Heart left ventricle (tissue), 16 donors: ENCODE measurements at places on chromosomes 13 and 19. TPM values are rescaled to one million over a fixed set of nuclear protein-coding genes. Genes with fewer than 3 reads are reported as not detected.

DNA sequence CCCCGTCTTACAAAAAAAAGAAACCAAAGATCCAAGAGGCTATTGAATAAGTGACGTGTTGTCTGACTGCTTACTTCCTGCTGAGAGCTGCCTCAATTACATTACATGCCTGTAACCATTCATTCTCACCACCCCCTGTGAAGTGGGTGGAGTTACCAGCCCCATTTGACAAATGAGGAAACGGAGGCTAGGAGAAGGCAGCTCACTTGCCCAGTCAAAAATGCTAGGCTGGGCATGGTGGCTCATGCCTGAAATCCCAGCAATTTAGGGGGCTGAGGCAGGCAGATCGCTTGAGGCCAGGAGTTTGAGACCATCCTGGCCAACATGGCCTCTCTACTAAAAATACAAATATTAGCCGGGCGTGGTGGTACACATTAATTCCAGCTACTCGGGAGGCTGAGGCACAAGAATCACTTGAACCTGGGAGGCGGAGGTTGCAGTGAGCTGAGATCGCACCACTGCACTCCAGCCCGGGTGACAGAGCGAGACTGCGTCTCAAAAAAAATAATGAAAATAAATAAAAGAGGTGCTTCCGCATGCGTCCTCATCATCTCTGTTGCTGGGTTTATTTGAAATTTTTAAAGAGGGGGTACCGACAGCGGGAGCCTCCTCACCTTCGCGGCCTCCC is 499 bp downstream of the LSM7 start:
- peaks cover 17% of the 10 kb centered on the region for H3K36me3 ChIP-seq
- no peak for DNase-seq
- peak overlapping the region; percentile 95 for H3K4me3 ChIP-seq
- peaks cover 47% of the 10 kb centered on the region for H3K4me1 ChIP-seq
- no peaks in the 10 kb centered on the region for H3K27me3 ChIP-seq

DNA sequence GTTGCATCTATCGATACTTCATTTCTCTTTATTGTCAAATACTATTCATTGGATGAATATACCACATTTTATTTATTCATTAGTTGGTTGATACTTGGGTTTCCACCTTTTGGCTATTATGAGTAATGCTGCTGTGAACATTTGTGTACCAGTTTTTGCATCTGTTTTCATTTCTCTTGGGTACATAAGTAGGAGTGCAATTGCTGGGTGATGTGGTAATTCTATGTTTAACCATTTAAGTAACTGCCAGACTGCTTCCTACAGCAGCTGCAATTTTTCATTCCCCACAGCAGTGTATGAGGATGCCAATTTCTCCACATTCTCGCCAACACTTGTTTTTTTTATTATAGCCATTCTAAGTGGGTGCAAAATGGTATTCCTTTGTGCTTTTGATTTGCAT is 2.6 kb downstream of the KCNJ14 start:
- H3K4me3 ChIP-seq = no peak overlapping the region
- no peak overlapping the region for H3K27ac ChIP-seq
- peaks cover 4% of the 10 kb centered on the region for H3K36me3 ChIP-seq
- no peak for DNase-seq
- no peaks in the 10 kb centered on the region for H3K27me3 ChIP-seq
- H3K4me1 ChIP-seq = no peaks in the 10 kb centered on the region

DNA sequence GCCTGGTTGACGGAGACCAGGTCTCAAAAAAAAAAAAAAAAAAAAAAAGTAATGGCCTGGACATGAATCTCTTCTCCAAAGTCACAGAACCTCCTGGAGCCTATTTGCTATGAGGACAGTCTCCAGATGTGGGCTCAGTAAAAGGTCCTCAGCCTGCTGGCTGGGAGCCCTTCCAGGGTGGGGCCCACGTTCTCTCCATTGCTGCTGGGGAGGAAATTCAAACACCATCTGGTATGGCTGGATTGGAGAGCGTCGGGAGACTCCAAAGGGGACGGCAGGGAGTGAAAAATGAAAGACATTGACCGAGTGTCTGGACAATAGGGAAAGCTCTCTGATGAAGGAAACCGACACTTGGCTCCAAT is 1.3 kb upstream of the PBX4 start:
- peaks cover 12% of the 10 kb centered on the region for H3K27me3 ChIP-seq
- H3K4me3 ChIP-seq = no peak overlapping the region
- no peaks in the 10 kb centered on the region for H3K4me1 ChIP-seq
- no peak for DNase-seq
- no peaks in the 10 kb centered on the region for H3K36me3 ChIP-seq

DNA sequence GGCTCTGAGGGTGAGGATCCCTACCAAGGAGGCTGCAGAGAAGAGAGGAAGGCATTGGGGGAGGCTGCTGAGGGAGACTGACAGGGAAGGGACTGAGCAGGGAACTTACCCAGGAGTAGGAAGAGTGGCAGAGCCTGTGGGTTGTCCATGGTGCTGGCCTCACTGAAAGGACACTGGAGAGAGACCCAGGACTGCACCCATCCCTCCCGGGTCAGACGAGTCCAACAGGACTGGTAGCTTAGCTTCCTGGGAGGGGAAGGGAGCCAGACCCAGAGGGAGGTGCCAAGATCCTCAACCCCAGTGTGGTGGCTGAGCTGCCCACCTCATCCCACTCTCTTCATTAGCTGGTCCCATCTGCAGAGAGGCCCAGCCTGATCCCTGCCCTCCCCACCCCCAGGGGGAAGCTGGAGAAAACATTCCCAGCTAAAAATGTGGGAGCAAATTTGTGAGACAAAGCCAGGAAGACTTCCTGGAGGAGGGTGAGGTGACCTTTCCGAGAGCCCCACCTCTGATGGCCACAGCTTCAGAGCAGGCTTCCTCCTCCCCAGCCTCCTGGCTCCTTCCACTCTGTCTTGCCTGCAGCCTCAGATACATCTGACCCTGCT is at the start of gene VSIG10L:
VSIG10L (minus strand) TSS at position 164 of the 605 bp plus-strand sequence; CDS start at position 149, 15 bp downstream.
- H3K27ac ChIP-seq = no peak within 1 kb of the TSS
- no peaks in the 10 kb centered on the region for H3K27me3 ChIP-seq
- H3K36me3 ChIP-seq = peaks cover 27% of the 10 kb centered on the region
- no peak within 1 kb of the TSS for H3K4me3 ChIP-seq
- peaks cover 5% of the 10 kb centered on the region for H3K4me1 ChIP-seq

- no peaks in the 10 kb centered on the region for H3K4me1 ChIP-seq
- no peak overlapping the region for H3K27ac ChIP-seq
- H3K36me3 ChIP-seq = no peaks in the 10 kb centered on the region
- H3K4me3 ChIP-seq = no peak overlapping the region
- DNase-seq = no peak
- no peaks in the 10 kb centered on the region for H3K27me3 ChIP-seq
Observed at GRCh38 chr13:66225072-66225471, 1005.1 kb downstream of the PCDH9 start.

- no peak for DNase-seq
- no peaks in the 10 kb centered on the region for H3K36me3 ChIP-seq
- H3K27me3 ChIP-seq = no peaks in the 10 kb centered on the region
Observed at GRCh38 chr13:113651511-113652403, 6.2 kb downstream of the ATP4B start.

DNA sequence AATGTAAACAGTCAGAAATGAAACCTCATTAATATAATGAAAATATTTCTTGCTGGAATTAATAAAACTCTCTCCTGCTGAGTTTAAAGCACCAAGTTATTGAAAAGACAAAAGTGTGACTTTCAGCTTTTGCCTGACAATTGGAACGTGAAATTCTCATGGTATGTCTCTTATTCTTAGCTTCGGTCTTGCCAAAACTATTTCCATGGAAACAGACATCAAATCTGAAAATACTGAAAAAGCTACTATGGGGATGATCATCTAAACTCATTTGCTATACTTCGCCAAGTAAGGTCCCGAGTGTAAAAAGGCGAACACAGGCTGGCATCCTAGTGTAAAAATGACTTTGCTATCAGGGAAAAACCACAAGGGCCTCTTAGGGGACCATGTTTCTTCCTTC is 22.8 kb downstream of the HTR2A start:
- no peak overlapping the region for H3K27ac ChIP-seq
- no peak overlapping the region for H3K4me3 ChIP-seq

DNA sequence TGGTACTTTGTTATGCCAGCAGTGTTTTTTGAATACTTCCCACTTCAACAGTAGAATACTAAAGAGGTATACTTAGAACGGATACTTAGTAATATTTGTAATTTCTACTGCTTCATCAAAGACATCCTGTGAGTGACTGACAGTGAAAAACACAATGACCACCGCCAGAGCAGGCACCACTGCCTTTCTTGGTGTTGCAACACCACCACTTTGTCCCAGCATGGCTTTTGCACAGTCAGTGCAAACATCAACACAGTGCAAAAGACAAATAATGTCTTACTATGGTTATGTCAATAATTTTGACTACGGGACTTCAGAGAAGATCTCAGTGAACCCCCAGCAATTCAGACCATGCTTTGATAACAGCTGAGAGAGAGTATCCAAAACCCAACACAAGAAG is 220.5 kb downstream of the RBM26 start:
- no peaks in the 10 kb centered on the region for H3K4me1 ChIP-seq
- H3K4me3 ChIP-seq = no peak overlapping the region
- no peaks in the 10 kb centered on the region for H3K27me3 ChIP-seq
- no peaks in the 10 kb centered on the region for H3K36me3 ChIP-seq

TEX101 gene
- polyA plus RNA-seq = not detected

CASP14 gene
- not detected for polyA plus RNA-seq

PET100 gene
- 405 TPM for polyA plus RNA-seq

DNA sequence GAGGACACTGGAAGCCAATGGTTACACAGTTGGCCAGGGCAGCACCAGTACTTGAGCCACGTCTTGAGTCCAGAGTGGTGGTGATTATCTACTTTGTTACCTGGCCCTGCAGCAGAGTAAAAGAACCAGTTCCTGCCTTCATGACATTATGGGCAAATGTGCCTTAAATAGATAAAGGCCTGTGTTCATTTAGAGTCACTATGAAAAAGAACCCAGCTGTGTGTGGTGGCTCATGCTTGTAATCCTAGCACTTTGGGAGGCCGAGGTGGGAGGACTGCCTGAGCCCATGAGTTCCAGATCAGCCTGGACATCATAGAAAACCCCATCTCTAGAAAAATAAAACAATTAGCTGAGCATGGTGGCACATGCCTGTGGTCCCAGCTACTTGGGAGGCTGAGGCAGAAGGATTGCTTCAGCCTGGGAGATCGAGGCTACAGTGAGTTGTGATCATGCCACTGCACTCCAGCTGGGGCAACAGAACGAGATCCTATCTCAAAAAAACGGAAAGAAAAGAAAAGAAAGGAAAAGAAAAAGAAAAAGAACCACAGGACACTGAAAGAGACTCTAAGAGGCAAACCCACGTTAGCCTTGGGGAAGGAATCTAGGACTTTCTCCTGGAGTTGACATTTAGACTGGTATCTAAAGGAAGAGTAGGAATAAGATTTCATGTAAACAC is 3.4 kb upstream of the IRF2BP1 start:
- no peak for DNase-seq
- H3K27me3 ChIP-seq = no peaks in the 10 kb centered on the region
- no peak overlapping the region for H3K4me3 ChIP-seq
- H3K36me3 ChIP-seq = no peaks in the 10 kb centered on the region
- H3K27ac ChIP-seq = no peak overlapping the region
- peaks cover 10% of the 10 kb centered on the region for H3K4me1 ChIP-seq

HSPB6 gene
- 457 TPM for polyA plus RNA-seq

DNA sequence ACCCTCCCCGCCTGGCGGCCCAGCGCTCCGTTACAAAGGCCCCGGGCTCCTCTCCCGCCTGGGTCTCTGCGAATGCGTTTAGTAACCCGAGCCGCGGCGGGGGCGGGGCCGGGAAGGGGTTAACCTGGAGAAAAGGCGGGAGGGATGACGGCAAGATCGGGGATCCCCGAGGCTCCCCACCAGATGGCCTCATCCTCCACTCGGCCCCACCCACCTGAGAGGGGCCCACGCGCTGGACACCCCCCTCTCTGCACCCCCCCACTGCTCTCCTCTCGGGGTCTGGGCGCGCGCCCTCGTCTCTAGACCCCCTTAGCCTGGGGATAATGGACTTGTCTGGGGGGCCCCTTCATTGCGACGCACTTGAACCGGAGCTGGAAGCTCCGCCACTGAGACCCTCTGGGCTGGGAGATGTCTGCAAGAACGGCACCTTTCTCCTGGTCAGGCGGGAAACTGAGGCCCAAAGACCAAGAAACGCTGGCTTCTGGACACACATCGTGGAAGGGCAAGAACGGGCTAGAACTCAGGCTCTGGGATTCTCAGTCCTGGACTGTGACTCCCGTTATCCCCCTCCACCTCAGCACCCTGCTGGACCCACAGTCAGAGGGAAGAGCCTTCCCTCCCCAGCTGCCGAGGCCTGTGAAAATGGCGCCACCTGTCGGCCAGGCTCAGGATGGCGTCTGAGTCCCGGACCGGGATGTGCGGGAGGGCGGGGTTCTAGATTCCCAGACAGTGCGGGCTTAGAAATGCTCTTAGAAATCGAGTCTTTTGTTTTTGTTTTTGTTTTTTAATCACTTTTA is 2.9 kb upstream of the LTBP4 start:
- peaks cover 30% of the 10 kb centered on the region for H3K4me1 ChIP-seq
- no peaks in the 10 kb centered on the region for H3K36me3 ChIP-seq
- H3K4me3 ChIP-seq = peak overlapping the region; percentile 96
- DNase-seq = peak; percentile 85

- DNase-seq = no peak
- no peaks in the 10 kb centered on the region for H3K4me1 ChIP-seq
- no peak overlapping the region for H3K27ac ChIP-seq
- H3K27me3 ChIP-seq = peaks cover 37% of the 10 kb centered on the region
- no peak overlapping the region for H3K4me3 ChIP-seq
Observed at GRCh38 chr19:1718420-1719291, 34.6 kb upstream of the ONECUT3 start.

DNA sequence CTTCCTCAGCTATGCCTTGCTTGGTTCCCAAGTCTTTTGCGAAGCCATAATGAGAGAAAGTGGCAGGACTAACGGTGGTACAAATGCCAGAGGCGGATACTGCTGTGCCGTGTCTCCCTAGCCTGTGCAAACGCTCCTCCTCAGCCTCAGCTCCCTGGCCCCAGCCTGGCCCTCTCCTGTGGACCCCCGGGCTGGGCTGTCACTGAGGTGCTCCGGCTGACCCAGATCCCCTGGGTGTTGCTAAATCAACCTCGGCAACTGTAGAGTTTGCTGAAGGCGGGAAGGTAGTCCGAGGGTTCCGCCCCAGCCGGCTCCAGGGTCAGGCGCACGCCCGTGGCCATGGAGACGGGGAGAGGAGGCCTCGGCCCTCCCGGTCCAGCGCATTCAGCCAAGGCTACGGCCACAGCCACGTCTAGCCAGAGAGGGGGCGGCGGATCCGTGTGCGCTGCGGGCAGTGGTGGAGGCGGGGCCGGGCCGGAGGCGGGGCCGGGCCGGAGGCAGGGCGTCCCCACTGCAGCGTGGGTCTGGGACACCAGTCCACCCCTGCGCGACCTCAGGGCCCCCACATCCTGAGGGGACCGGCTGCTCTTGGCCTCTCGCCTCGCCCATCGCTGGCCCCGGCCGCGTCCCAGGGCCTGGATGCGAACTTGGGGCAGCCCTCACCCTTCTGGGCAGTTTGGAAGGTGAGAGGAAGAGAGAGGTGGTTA is 16.4 kb upstream of the ZNF492 start:
- H3K4me1 ChIP-seq = no peaks in the 10 kb centered on the region
- H3K27ac ChIP-seq = peak overlapping the region; percentile 72
- DNase-seq = peak; percentile 54
- H3K4me3 ChIP-seq = no peak overlapping the region
- H3K36me3 ChIP-seq = no peaks in the 10 kb centered on the region

OR10H5 gene
- not detected for polyA plus RNA-seq

PALM3 gene
- 0.06 TPM for polyA plus RNA-seq
